HT1080 (cell line): ENCODE measurements at places on chromosomes 13 and 19. TPM values are rescaled to one million over a fixed set of nuclear protein-coding genes. Genes with fewer than 3 reads are reported as not detected.

DNA sequence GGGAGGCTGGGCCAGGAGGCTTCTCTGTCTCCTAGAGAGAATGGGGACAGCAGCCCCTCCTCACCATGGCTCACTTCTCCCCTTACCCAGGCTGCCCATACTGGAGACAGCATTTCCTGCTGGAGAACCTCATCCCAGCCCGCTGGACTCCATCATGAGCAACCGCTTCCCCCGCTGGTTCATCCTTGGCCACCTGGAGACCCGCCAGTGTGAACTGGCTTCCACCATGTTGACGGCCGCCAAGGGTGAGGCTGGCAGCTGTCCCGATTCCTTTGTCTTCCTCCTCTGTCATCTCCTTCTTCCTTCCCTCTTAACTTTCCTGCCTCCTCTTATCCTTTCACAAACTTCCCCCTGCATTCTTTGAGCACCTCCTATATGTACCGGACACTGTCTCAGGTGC, 28.0 kb downstream of the ZSWIM4 start:
- no peak for DNase-seq

Gene ZNF653
- 5.2 and 11.6 TPM in 2 replicates for total RNA-seq

GRCh38 chr19:42023121-42023942, 29.3 kb upstream of the ATP1A3 start:
- DNase-seq = peak; percentile 41

Gene ZNF536
- not detected in 2 replicates for total RNA-seq

DNA sequence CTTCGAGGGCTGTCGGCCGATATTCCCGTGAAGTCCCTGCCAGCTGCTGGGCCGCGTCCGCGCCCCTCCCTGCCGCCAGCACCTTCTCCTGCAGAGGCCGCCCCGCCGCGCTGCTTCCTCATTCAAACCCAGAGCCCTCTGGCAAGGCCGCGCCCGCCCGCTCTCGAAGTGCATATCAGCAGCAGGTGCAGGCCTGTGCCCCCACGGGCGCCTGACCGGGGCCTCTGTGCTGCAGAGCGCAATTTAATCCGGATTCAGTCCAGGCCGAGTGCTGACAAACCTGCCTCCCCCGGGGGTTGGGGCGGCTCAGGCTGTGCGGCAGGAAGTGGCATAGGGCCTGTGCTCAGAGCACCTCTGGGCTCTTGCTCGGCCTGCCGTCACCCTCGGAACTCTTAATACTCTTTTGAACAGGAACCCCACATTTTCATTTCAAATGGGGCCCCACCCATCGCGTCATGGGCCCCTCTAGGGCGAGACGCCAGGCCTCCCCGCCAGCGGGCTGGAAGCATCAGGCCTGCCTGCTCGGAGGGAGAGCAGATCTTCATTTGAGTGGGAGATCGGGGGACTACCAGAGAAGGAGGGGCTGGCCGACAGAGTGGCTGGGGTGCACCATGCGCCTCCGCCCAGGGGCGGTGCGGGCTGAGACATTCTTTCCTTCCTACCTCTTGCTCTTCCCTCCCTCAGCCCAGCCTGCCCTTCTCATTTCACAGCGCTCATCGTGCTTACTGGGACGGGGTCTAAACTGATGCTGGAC, 125.7 kb downstream of the TNFRSF19 start:
- DNase-seq = no peak

Gene CYP2A6
- total RNA-seq = not detected in 2 replicates

- no peak for DNase-seq
These were observed 78.0 kb upstream of the GPR183 start for GRCh38 chr13:99385161-99385560.

DNA sequence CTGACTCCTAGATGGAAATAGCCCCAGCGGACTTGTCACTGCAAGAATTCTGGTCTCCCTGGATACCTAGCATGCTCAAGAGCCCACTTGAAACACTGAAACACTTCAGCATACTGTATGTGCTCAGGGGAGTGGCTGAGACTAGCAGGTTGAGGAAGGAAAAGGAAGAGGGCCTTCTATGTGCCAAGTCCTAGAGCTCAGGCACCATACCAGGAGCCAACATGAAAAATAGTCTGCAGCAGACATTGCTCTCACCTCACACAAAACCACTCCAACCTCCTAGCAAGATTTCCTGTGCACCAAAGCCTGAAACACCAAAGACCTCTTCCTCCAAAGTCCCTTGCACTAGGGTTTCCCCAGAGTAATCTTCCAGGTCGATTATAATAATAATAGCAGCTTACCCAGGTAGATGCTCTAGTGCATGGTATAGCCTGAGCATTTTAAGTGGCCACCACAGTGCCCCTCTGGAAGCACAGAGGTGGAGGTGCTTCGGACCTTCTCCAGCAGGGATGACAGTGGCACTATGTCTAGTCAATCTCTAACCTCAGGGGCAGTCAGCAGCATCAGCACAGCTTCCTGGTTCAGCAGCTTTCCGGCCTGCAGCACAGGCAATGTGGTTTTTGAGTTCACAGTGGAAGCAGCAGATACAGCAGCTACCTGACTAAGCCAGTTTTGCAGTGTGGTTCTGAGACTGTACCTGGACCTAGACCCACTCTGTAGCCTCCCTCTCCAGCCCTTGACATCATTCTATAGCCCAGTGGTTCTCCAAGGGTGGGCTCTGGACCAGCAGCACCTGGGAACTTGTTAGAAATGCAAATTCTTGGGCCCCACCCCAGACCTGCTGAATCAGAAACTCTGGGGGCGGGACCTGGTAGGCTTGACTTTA, 45.6 kb upstream of the UBE2L5 start:
- DNase-seq = no peak

DNA sequence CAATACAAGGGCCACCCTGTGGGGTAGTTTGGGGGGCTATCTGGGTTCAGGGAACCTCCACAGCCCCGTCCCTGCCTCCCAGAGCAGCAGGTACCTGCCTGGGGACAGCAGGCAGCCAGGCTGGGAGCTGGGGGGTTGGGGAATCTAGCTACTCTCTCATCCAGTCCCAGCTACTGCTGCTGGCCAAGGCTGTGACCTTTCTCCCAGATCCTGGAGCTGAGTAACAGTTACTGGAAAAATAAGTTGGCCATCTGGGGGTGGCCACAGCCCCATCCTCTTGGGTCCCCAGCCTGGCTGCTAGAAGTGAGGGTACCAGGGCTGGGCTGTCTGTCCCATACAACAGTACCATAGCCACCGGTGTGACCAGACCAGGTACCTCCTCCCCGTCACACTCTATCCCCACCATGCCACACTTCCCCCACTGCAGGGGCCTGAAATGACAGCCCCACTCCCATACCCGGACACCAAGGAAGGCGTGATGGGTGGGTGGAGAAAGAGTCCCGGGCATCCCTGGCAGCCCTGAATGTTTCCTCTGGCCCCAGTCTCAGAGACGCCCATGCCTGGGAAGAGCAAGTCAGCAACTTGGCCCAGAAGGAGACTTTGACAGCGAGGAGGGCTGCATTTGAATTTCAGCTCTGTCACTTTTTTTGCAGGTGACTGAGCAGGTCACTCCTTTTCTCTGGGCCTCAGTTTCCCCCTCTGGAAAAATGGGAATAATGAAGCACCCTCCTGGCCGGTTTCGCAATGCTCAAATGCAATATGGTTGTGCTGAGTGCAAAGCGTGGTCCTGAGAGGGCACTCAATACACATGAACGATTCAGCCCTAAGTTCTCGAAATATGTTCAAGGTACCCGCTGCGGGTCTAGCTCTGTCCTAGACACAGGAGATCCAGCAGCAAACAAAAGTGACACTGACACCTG, 30.7 kb upstream of the NFIC start:
- DNase-seq = no peak

- DNase-seq = no peak
These were observed 68.8 kb downstream of the SIPA1L3 start for GRCh38 chr19:37975596-37976515.

Gene ZNF99
- total RNA-seq = not detected in 2 replicates

DNA sequence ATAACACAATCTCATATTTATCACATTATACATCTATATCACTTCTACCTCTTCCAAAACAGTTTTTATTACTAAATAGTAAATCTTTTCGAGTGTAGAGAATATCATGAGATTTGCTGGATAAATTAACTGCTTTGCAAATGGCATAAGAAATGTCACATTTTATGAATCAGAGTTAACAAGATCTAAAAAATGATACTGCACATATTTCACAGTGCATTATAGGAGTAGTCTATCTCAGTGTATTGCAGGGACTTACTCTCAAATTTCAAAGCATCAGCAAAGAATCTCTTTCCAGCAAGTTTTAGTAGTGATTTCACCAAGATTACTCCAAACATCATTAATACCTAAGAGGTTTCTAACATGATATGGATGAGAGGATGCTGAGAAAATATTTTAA, 687.1 kb upstream of the SLITRK1 start:
- no peak for DNase-seq

GRCh38 chr19:35723671-35724070, 5.9 kb downstream of the KMT2B start:
- DNase-seq = no peak

Gene GPR12
- total RNA-seq = not detected in 2 replicates

DNA sequence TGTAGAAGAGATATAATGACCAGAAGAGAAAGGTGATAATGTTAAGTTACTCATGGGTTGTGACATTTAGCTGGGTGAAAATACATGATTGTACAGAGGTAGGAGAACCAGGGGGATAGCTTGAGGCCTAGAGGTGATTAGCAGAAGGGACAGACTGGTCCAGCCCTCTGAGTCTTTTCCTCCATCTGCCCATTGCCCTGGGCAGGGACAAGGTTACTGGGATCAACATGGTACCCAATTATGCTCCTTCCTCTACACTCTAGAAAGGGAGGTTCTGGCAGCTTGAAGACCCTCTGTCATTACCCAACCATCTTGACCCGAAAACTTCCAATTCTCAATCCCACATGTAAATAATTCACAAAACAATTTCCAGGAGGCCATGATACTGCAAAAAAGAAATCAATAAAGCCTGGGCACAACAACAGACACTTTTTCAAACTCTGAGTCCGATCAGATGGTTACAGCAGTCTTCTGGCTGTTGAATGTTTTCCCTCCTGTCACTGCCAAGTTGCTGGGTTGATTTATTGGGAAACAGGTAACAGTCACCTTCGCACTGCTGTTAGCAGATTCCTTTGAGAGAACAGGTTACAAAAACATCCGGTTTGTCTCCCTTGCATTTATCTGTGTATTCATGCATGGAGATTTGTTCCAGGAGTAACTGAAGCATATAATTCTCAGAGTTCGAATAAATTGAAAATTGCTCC, 239.1 kb upstream of the HTR2A start:
- DNase-seq = no peak

GRCh38 chr13:20247403-20247802, 15.3 kb upstream of the GJB6 start:
- no peak for DNase-seq

Gene C19orf81
- 1.1 and 3.2 TPM in 2 replicates for total RNA-seq

- DNase-seq = no peak
These were observed 29.5 kb downstream of the CCDC8 start for GRCh38 chr19:46383846-46384245.

GRCh38 chr19:2631213-2631821, 71.2 kb downstream of the GNG7 start:
- DNase-seq = no peak

DNA sequence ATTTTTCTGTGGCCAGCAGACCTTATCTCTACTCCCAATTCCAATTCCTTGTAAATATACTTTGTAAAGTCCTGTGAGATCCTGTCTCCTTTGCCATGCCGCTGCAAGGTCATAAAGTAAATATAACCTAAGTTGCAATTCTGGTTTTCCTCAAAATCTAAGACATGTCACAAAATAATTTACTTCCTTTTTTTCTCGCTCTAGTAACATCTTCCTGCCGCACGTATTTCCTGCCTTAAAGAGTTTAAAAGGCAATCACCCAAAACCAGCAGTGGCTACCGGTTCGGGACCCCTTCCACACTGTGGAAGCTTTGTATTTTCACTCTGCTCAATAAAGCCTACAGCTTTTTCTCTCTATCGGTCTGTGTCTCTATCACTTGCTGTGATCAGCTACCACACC, 832.0 kb upstream of the SLITRK5 start:
- no peak for DNase-seq

Gene FXYD7
- 0.66 and 1.7 TPM in 2 replicates for total RNA-seq

Gene PTBP1
- total RNA-seq = 276 and 447 TPM in 2 replicates

Gene STARD13
- 9.6 and 11.2 TPM in 2 replicates for total RNA-seq

DNA sequence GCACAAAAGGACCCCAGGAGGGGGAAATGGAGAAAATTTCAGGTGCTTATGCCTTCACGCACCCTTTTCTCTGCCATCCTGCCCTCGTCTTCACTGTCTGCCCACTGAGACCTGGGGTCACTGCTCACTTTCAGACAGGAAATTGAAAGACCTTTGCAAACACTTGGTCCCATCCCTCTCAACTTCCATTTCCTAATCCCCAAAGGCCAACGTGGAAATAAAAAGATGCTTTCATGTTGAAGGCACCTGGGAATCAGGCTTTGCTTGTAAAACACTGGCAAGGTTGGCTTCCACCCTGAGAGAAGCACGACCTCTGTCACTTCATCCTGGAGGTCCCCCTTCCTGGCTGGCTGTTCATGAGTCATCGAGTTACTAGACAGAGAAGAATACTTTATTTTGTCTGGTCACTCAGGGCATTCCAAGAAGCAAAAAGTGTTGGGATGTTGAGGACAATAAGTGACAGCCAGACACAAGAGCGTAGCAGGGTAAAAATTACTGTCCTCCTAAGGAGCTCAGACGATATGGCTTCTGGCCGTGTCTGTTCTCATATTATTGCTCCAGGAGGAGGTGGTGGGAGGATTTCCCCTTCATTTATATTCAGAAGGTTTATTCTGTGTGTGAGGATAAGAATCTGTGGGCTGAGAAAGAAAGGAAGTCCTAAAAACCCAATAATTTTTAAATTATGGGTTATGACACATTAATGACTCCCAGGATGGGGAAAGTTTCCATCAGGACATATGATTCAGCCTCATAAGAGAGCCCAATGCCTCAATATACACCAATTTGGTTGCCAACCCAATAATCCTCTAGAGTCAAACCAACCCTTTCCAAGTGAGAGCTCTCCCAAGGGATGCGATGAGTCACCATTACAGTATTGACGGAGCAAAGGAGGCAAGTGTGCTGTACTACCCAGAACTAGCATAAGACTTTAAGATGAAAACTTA, 409.0 kb downstream of the COG6 start:
- DNase-seq = peak; percentile 81

- DNase-seq = no peak
These were observed 49.7 kb upstream of the MAP3K10 start for GRCh38 chr19:40141551-40141950.

DNA sequence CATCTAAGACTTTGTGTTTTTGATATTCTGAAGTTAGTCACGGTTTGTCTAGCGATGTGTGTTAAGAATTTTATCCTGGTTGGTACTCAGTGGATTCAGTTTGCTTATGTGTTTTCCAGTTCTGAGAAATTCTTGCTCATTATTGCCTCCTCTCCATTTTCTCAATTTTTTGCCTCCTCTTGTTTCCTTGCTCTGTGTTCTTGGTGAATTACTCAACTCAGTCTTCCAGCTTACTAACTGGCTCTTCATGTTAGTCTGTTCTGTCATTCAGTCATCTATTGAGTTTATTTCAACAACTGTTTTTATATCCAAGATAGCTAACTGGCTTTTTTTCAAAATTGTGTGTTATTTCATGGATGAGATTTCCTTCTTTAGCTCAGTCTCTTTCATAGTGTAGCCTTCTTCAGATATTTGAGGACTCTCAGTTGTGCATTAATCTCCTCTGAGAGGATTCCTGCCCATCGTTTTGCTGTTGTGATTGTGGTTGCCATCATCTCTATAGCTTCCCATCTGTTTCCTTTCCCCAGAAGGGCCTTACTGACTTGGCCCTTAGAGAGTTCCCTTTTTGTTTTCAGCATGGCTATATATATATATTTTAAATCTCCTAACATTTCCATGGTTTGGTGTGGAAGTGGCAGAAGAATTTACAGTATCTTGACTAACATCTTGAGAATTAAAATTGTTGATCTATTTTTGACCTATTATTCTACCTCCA, 6.2 kb downstream of the SETDB2 start:
- DNase-seq = no peak

Gene ERICH6B
- not detected in 2 replicates for total RNA-seq
